ENCODE measurements at places on chromosomes 1 and 21.

DNA sequence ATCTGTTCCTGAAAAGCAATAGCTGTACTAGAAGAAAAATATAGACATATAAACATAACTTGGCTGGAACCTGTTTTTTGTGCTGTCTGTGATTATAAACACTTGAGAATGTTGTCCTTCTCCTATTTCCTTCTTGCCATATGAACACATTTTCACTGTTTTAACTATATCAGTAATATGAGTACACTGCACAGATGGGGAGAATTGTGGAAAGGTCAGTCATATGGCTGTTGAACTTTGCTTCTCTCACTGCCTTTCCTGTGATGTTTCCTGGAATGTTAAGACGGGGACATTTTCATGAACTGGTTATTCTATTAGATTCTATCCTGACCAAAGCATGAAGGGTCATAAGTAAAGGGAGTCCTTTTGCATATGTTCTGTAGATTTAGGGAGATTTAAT, 24.9 kb downstream of the HMCN1 start:
- DNase-seq, result no peak

DNA sequence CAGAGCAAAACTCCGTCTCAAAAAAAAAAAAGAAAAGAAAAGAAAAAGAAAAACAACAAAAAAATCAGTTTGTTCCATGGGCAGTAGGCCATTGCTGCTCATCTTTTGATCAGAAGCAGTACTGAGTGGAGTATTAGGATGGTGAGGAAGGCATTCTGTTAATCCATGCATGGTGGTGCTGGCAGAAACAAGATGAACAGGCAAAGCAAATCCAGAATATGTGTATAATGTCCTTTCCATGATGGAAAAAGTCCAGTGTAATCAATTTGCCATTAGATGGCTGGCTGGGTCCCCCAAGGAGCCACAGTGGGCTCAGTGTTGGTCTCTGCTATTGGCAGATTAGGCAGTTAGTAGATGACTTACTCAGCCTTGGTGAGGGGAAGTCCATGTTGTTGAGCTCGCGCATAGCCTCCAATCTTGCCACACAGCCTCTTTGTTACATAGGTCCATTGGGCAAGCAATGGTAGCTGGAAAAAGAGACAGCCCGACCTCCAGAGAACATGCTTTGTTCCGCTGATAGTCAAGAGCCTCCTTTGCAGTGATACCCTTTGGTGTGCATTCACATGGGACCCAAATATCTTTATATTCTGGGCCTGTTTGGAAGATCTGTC, 23.3 kb downstream of the H3-3A start:
- DNase-seq, result no peak

DNA sequence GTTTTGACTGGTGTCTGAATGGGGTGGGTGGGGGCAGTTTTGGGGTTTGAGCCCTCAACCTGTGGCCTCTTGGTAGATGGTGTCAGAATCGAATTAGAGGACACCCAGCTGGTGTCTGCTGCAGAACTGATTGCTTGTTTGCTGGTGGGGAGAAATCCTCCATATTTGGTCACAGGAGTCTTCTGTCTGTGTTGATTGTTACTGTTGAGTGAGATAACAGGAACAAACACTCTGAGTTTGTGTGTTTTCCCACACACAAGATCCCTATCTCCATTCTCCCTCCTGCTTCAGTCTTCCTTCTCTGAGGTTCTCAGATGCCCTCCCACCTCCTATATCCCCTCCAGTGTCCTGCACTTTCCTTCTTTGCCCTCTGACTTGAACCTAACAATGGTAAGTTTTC, 19.1 kb upstream of the CGN start:
- no peak for DNase-seq

- peak; percentile 74 for DNase-seq
Observed at GRCh38 chr1:47388891-47389238, 27.2 kb upstream of the FOXE3 start.

DNA sequence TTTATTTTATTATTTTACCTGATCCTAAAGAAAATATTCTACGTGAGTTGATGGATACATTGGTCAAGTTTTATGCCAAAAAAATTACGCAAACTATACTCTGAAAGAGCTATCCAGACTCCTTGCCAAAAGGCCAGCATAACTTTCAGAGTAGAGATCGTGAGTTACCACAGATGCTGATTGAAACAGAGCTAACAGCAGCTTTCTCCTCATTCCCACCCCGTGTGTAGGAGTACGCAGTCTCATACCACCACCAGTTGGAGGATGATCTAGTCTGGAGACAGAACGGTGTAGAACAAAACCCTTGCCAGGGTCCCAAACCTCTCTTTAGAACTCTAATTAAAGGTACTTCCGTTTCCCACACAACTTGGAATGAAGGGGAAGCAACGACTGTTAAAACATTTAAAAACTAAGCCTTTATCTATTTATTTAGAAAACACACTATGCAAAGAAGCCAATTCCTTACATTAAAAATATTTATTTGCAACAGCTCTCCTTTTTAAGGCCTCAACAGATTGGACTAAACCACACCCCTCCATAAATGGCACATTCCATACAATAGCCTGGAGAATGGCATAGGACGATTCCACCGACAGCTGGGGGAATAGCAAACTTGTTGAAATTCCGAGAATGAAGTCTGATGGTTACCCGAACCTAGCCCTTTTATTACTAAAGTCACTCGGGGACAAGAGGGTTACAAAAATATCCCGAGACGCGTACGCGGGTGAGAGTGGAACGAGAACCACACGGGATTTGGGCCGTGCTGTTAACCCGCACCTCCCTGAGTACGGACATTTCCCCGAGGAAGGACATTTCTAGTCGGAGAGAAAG, 1.4 kb downstream of the NUCKS1 start:
- DNase-seq, result peak; percentile 62

GRCh38 chr1:226702957-226703831, 35.9 kb downstream of the ITPKB start:
- DNase-seq, result peak; percentile 34

DNA sequence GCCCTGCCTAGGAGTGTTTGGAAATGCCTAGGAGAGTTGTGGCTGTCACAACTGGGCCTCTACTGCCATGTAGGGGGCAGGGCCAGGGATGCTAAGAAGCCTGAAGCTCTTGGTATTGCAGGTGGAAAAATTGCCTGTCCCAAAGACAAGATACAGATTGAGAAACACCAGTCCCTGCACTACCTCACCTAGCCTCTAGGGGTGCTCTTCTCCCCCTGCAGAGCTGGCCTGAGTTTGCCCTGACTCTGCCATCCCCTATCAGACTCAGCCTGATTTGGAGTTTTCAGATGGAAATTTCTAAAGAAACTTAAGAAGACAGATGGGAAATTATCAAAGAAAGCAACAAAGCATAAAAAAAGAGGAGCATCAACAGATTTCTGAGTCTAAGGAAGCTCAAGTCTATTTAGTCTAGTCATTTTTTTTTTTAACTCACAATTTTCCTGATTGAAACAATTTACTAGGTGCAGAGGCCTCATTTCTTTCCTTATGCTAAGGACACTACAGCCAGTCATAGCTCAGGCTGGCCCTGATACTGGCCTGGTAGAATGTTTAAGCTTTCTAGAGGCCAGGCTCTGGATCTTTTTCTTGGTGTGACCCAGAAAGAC, 61.4 kb upstream of the LRRN2 start:
- peak; percentile 59 for DNase-seq

DNA sequence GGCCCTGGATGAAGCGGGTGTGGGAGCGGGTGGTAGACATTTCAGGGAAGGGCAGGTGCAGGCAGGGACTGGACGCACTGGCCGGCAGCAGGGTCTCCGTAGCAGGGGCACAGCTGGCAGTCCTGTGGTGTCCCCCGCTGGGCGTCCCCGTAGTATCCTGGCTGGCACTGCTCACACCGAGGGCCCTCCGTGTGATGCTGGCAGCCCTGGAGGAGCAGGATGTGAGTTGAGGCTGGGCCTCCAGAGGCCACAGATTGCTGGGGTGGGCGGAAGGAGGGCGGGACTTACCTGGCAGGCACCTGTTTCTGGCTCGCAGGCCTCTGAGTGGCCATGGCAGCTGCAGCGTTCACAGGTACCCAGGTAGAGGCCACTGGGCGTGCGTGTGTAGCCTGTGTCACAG, 62.3 kb downstream of the LDLRAD2 start:
- no peak for DNase-seq

All from epithelial cell of esophagus (primary cell).